Hepatic stellate cell (primary cell): ENCODE measurements at places on chromosomes 6 and 20.
A peak's percentile ranks its signal among the peaks of the same experiment; 100 is the strongest.

DNA sequence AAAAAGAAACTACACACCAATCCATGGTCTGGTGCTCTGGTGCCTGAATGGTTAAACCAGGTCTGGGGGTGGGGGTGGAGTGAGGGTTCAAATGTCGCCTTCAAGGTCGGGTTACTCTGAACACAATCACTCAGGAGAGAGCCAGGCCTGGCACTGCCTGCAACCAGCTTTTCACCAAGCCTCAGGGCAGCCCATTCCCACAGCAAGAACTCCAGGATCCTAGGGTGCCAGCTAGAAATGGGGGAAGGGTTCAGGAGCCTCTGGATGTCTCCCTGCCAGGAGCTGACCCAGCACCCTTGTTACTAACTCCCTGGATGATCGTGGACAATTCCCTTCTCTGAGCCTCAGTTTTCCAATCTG lies 6.7 kb downstream of the SDC4 start:
- no peak for DNase-seq

DNA sequence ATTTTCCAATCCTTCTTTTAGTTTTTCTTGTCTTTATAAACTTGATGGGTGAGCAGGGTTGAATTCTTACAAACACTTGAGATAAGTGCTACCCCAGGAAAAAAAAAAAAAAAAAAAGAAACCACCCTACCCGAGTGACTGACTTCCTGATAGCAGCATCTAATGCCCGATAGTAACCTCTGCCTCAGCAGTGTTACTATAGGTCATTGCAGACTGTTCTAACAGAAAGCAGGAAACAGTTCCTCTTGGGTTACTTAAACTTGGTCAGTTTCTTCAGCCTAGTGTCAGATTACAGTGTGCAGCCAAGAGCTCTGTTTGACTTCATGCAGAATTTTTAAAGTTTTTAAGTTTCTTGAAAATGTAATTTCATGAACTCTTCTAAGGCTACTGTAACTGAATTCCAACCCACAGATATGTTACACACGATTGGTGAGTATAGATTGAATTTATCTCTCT lies 2.1 kb downstream of the MYLIP start:
- peak; percentile 49 for DNase-seq

- peak; percentile 17 for DNase-seq
Measured at GRCh38 chr6:39568896-39569295, 156.3 kb downstream of the KIF6 start.

DNA sequence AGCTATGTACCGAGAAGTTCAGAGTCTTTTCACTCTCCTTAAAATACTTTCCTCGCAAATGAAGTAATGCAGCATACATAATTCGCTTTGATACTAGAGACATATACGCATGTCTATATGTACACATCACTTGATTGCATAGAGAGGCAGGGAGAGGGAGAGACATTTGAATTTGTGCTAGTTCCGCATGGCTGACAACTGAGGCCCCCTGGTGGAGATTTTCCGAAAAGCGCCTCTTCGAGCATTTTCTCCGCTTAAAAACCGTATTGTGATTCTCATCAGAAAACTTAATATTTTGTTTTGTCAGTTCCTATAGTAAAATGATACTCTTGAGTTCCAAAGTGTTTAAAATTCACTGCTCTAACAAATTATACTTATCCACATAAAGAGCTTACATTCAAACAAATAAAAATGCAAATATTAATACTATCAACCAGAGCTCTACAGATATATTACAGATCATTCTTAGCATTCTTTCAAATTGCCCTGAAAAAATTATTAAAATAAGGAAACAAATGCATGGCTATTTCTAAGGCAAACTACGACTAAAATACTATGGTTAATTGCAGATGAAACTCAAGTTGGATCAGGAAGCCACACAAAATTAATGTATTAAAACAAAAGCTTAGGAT lies 637 bp downstream of the MYLK4 start:
- DNase-seq = no peak

DNA sequence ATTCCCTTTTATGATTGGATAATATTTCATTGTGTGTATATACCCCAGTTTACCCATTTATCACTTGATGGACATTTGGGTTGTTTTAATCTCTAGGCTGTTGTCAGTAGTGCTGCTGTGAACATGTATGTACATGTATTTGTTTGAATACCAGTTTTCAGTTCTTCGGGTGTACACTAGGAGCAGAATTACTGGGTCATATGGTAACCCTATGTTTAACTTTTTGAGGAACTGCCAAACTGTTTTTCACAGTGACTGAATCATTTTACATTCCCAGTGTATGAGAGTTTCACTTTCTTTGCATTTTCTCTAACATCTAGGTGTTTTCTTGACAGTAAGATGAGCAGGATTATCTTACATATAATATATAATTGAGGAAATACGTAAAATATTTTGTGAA lies 44.7 kb upstream of the ADIG start:
- DNase-seq = no peak

DNA sequence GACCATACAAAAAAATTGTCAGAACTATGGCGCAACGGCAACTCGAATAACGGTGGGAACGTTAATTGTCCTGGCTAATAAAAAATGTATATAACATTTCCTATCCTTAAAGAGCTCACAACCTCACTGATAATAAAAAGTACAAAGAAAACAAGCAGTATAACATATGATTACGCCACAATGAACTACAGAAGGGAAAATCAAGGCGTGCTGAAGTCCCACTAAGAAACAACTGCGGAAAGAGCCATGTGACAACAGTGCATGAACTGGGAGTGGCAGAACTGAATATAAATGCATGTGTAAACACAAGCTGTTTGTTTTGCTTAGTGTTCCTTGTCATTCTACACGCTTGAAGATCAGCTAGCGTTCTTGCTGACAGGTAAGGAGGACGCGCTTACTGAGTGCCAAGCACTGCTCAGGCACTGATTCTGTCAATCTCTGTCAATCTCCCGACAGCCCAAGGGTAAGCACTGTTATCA lies 466 bp upstream of the PSMB1 start:
- DNase-seq = peak; percentile 12

- DNase-seq = no peak
Measured at GRCh38 chr6:128007658-128008057, 106.8 kb upstream of the THEMIS start.

GRCh38 chr20:3111995-3112394 lies 27.5 kb upstream of the AVP start:
- no peak for DNase-seq

GRCh38 chr6:41872147-41872546 lies 23.0 kb downstream of the USP49 start:
- DNase-seq = no peak

DNA sequence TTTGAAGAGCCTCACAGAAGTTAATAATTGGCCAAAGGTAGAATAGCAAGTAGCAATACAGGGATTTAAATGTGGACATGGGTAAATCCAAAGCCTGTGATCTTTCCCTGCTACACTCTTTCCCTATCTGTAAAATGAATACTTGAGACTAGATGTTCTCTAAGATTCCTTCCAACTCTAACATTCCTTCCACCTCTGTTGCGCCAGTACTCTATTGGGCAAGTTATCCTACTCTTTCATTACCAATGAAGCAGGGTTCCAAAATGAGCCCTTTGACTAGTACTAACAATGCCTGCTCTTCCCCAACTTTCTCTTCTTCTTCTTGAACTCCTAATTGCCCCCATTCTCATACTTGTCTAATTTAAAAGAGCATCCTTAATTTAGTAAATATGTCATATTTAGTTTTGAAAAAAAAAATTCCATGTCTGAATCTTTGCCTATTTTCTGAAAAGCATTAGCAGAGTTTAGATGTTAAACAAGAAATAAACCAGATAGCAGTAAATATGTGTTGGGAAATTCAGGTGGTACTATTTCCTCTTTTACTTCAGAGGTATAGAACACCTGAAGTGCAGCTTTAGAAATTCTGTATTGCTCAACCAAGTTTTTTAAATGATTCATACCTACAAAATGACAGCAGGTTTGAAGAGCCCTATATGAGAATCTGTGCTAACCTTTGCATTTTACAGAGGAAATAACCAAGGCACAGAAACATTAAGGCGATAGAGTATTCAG lies 35.1 kb upstream of the RSPO3 start:
- DNase-seq = no peak

DNA sequence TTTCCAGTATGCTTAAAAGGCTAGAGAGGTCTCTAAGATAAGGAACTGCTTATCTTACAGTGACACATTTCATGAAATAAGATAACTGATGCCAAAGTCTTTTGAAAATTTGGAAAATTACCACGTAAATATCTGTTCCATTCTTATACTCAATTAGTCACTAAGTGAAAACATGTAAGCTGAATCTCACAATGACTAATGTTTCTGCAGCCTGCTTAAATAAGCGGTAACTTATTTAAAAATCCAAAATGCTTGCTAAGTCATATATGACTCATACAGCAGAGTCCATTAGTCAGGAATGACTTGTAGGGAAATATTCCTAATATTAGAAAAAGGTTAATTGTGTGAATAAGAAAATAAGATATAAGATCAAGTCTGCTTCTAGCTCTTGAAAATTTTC lies 27.8 kb upstream of the LGSN start:
- peak; percentile 52 for DNase-seq

DNA sequence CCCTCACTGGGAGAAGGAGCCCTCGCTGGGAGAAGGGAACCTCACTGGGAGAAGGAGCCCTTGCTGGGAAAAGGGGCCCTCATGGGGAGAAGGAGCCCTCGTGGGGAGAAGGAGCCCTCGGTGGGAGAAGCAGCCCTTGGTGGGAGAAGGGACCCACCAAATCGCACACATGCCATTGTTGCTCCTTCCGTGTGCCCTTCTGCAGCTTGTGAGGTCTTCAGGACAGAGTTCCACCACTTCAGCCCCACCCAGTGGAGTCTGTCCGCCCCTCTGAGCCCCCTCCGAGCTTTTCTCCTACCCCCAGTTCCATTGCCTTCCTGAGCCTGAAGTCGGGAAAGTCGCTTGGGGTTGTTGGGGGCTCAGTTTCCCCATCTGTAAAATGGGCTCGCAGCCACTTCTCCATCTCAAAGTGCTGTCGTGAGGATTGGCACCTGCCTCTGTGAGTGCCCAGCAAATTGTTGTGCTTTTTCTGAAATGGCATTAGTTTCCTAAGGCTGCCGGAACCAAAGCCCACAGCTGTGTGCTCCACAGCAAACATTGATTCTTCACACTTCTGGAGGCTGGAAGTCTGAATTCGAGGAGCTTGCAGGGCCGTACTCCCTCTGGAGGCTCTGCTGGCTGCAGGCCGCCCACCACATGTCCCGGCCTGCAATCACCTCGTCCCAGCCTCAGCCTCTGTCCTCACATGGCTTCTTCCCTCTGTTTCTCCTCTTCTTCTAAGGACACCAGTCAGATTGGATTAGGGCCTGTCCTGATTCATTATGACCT lies 124.7 kb upstream of the PMEPA1 start:
- DNase-seq = no peak
